Effector memory CD4-positive, alpha-beta T cell (primary cell): ENCODE measurements at places on chromosomes 2 and 18.

DNA sequence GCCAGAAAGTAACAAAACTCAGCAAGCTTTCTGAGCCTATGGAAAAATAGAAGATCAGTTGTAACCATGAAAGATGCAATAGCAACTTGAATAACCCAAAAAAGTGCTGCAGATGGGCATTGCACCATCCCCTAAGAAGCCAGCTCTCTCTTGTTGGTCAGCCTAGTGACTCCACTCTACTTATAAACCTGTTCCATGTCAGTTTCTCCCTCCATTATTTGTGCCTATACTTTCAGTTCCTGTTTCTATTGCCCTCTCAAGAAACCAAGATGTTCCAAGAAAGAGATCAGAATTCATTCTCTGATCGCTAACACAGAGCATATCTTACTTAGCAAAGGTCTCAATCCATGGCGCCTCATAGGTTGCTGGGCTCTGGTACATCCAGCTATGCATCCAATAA, 170.3 kb upstream of the MAP2 start:
- DNase-seq, result no peak

DNA sequence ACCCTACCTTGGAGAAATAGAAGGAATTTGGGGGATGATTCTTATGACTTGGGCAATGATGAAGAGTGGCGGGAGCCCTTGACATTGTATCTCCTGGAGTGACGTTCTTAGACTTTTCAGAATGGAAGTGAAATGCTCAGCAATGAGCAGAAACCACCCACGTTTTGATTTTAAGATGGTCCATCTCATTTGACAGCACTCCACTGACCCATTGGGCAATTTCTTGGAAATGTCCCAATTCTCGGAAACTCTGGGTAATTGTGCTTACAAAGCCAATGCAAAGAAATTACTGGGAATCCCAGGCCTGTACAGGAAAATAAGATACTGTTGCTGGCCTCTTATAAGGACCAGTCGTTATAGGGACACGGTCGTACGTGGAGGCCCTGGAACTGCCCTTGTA, 170.0 kb upstream of the COPS8 start:
- DNase-seq, result no peak

DNA sequence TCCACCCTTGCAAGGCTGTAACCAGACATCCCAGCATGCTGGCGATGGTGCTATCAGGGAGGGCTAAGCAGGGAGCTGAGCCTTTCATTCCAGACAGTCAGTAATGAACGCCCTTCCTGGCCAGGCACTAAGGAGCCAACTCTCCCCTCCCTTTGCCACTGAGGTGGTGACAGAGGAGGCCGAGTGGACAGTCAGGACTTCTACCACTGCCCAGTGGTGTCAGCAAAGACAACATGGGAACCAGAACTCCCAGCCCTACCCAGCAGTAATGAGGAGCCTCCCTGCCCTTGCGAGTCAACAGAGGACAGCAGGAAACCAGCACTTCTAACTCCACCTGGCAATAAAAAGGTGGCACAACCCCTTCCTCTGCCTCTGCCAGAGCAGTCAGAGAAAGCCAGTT, 68.6 kb downstream of the ZAP70 start:
- no peak for DNase-seq

- no peak for DNase-seq
Observed at GRCh38 chr2:207395535-207396251, 134.1 kb upstream of the CREB1 start.

DNA sequence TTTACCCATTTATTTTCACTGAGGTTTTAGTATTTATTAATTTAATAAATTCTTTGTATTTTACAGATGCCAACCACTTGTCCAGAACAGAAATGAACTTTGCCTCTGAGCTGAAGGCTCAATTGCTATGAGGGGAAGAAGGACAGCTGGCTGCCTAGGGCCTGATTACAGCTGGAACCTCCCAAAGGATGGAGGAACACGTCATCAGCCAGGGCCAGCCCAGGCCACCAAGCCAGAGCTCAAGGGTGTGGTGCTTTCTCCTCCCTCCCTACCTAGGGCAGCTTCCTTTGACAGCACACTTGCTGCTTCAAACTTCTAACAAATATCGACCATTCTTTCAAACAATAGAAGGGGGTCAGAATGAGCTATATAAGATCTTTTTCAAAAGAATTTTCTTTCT, 19.7 kb upstream of the RIOK3 start:
- DNase-seq, result no peak

DNA sequence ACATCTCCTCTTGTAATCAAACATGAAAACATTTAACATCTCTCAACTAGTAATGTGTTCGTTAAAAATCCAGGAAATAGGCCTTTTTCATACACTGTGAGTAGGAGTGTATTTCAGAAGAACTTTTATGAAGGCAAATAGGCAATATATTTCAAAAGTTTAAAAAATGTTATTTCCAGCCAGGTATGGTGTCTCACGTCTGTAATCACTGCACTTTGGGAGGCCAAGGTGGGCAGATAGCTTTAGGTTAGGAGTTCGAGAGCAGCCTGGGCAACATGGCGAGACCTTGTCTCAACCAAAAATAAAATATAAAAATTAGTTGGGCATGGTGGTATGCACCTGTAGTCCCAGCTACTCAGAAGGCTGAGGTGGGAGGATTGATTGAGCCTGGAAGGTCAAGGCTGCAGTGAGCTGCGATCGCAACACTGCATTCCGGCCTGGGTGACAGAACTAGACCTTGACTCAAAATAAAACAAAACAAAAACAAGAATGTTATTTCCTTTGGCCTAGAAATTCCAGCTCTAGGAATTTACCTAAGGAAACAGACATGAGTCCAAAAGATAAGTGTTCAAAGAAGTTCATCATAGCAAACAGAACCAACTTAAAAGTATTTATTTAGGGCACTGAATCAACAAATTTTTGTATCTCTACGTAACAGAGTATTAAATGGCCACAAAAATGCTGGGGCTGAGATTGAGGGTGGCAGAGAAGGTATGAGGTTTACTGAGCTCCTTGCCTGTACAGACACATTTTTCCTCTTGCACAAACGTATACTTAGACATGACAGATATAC, 14.9 kb downstream of the RBKS start:
- DNase-seq, result no peak

- DNase-seq, result no peak
Observed at GRCh38 chr2:43415592-43415991, 180.2 kb downstream of the THADA start.

- DNase-seq, result no peak
Observed at GRCh38 chr2:217396586-217396985, 536.7 kb upstream of the TNP1 start.

GRCh38 chr2:211157211-211157610, 600.8 kb downstream of the CPS1 start:
- DNase-seq, result no peak

- DNase-seq, result no peak
Observed at GRCh38 chr2:238638100-238638981, 209.5 kb upstream of the TWIST2 start.

GRCh38 chr2:3377279-3377611, 373 bp downstream of the EIPR1 start:
- DNase-seq, result no peak
